ENCODE measurements at places on chromosomes 12 and 14.

GRCh38 chr12:19139615-19140194 lies 10.2 kb downstream of the PLEKHA5 start:
- DNase-seq, result no peak

DNA sequence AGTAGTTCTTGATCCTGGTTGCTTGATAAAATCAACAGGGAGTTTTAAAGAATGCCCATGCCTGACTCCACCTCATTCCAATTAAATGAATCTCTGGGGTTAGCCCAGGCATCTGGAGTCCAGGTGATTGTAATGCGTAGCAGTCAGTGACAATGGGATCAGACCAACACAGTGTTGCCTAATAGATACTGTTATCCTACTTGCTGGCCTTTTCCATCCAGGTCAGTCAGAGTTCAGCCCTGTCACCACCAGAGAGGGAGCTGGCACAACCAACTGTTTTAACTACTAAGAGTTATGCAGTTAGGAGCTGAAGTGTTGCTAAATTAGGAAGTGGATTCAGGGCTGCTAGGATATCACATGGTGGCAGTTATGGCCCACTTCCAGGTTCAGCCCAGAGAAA lies 107.1 kb downstream of the GPR135 start:
- peak; percentile 87 for DNase-seq

- DNase-seq, result no peak
Observed at GRCh38 chr12:89427508-89428156, 75.3 kb upstream of the DUSP6 start.

DNA sequence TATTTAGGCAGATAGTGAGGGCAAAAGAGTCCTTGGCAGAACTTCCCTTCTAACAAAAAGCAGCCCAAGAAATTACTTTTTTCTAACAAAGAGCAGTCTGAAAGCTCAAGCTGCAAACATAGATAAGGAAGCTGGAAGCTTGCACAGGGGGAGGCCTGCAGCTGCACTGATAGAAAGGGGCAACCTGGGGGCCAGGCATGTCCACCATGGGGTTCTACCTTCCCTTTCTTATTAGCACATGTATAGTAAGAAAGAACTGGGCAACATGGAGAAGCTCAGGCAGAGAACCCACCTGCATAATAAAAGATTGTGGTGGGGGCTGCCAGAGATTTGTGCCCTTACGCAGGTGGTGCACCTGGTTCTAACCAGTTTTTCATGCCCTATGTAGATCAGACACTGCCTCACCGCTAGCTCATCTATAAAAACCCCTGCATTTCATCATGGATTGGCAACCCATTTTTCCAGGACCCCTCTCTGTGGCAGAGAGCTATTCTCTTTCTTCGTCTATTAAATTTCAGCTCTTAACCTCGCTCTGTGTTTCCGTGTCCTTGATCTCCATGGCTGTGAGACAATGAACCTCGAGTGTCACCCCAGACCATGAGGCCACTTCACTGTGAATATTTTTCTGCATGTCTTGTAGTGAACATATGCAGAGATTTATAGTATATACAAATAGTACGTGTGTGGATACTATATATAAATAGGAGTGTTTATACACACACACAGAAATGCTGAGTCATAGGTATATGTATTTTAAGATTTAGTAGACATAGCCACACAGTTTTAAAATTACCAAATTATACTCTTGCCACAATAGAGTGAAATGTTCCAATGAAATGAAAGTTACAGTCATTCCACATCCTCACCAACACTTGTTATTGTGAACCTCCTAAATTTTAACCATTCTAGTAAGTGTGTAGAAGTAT lies 53.0 kb downstream of the PEX5 start:
- no peak for DNase-seq

DNA sequence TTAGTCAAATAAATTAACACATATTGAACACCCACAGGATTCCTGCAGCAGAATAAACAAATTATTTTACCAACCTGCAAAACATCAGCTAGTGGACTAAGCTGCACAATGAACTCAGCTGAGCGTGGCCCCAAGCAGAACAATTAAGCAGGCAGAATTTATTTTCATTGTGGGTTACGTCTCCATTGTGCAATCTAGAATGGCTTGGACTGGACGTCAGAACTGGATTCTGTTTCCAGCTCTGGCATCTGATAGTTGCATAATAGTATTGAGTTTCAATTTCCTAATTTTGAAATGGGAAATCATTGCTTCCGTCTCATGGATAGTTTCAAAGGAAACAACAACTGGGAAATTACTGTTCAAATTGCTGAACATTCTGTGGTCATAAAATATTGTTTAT lies 35.5 kb upstream of the RERG start:
- DNase-seq, result no peak

DNA sequence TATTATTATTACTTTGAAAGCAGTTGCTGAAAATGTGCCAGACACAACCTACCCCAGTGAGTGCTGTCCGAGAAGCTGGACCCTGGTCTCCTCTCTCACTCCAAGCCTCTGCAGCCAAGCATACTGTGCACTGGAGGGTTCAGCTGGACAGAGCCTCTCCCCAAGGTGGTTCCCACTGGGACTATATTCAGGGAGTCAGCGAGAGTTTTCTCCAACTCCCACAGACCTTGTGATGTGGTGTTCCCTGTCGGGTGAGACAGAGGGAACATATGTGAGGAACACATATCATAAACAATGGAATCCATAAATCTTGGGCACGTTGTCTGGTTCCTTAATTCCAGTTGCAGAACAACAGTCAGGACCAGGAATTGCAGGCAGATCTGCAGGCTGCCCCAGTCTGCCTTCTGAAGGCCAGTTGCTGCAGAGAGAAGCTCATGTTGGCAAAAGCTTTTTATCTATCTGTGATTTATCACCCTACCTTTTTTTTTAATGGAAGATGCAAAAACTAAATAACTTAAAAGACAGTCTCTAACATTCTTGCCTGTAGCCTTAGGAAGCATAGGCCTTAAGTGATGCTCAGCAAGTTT lies 619.8 kb upstream of the TBX3 start:
- no peak for DNase-seq
